ENCODE measurements at places on chromosomes 1 and 21.

DNA sequence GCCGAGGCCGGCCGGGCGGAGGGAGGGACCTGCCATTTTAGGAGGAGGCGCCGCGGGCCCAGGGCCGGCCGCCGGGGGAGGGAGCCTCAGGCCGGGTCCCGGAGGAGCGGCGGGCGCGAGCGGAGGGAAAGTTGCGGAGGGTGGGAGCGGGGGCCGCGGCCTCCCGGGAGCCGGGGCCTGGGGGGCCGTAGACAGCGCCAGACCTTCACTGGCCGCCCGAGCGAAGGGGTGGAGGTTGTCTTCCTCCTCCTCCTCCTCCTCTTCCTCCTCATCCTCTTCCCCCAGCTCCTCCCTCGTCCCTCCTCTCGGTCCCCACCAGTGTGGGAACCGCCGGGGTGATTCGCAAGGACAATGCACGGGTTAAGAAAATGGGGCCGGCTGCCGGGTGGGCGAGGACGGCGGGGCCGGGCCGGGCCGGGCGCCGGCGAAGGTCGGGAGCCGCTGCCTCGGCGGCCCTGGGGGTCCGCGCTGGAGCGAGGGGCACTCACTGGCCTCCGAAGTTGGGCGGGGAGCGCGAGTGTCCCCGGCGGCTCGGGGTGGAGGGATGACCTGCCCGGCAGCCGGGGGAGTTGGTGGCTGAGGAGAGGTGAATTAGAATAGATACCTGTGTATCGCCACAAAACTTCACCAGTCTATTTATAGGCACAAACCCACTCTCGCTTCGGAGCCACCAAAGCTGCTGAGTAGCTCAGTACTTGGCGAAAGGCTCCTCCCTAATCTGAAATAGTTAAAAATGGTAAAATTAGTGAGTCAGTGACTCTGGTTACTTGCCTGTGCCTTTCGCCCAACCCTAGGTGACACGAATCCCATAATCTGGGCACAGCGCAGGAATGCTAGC lies 1.3 kb downstream of the DYRK1A start:
- DNase-seq = peak; percentile 69

DNA sequence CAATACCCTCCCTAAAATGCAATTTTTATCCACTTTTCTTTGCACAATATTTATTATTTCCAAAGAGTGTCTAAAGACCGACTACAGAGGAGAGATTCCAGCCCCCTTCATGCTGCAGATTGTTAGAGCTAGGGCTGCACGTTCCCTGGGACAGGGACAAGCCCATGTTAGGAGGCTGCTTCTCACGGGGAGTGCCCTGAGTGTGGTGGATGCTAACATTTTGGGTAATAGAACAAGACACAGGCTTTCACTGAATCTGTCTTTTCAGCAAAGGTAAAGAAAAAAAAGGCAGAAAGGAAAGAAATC lies 125.4 kb downstream of the RIPK4 start:
- no peak for DNase-seq

DNA sequence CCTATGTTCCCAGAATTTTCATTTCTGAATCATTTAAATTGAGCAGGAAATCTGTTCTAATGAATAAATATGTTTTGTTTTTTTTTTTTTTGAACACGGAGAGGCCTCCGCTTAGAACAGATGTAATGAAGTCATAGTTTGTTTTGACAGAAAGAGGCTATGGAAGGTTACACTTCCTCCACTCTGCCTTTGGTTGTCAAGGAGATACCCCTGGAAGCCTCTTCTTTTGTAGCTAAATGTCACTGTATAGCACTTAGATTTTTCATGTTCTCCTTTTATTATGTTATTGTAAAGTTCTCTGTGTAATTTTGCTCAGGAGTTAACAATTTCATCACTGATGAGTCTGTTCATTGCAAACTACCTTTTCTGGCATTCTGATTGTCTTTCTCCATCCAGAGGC lies 22.7 kb upstream of the GNG12 start:
- DNase-seq = no peak

- DNase-seq = peak; percentile 91
Observed at GRCh38 chr1:43329995-43330751, 7.4 kb upstream of the MPL start.

DNA sequence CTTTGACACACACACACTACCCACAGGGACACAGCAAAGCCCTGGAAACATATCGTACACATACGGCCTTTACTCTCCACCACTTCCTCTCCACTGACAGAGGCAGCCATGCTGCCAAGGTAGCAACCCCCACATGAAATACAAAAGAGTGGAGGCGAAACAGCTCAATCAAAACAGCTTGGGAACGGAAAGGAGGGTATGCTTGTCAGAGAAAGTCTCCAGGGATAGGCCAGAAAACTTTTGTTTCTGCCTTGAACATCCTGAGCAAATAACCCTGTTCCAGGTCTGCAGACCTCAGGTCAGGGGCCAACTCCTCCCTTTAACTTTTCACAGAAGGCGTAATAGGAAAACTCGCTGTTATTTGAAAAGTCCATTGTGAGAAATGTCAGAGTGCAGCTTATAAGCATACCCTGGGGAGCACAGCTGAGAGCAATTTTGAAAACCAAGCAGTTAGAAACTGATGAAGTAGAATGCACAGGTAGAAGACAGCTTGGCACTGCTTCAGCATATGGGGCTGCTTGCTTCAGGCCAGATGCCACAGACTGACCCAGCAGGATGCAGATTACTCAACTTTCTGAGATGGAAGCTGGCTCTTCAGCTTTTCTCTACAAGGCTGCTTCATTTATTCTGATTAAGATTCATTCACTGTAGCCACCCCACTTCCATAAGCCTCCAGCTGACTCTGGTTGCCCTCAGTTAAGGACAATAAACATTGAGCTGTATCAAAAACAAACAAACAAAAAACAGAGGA lies 18.0 kb downstream of the KIAA0319L start:
- DNase-seq = no peak

GRCh38 chr1:17636612-17637011 lies 97.1 kb downstream of the ARHGEF10L start:
- DNase-seq = no peak

DNA sequence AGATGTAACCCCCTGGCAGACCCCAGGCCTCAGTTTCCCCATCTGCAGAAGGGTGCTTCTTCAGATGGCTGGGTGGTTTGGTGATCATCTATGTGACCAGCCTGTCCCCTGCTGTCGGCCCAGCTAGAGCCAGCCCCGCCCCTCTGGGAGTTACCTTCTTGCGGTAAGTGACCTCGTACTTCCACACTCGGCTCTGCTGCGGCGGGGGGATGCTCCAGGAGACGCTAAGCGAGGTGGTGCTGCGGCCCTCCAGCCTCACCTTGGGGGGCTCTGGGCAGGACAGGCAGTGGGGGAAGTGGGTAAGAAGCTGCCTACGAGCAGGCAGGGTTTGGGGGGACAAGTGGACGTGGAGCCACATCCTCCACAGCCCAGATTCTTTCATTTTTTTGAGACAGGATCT lies 20.4 kb downstream of the EPHA2 start:
- no peak for DNase-seq

- DNase-seq = no peak
Observed at GRCh38 chr1:87044424-87044823, 130.0 kb downstream of the HS2ST1 start.

DNA sequence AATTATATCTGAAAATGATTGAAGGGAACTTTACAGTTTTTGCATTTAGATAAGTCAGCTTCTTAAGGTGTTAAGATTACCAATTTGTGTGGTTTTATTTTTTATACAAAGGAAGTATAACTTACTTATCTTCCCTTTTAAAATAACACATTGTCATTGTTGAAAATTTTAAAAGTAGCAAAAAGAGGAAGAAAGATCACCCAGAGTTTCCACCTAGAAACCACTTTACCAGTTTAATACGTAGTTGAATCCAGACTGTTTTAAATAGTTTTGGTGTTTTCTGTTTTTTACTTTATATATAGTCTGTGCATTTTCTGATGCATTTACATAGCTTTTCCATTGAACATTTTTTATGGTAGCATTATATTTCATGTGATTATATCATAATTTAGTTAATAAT lies 6.1 kb downstream of the CCDC18 start:
- no peak for DNase-seq

DNA sequence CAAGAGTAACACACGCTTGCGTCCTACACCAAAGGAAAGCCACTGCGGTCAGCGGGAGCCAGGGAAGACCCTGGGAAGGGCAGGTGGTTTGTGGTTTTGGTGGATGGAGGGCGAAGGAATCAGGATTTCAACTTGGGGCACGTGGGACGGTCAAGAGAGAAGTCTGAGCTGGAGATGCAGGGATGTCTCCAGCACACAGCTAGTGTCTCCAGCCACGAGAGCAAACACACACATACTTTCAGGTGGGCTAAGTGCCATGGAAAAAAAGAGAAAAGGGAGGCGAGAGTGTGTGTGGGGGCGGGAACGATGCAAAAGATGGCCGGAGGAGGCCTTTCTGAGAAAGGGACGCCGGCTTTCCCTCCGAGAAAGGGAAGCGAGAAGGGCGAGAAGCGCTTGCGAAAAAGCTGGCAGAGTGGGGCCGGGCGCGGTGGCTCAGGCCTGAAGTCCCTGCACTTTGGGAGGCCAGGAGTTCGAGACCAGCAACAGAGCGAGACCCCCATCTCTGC lies 1.4 kb upstream of the SRRM1 start:
- DNase-seq = peak; percentile 37

DNA sequence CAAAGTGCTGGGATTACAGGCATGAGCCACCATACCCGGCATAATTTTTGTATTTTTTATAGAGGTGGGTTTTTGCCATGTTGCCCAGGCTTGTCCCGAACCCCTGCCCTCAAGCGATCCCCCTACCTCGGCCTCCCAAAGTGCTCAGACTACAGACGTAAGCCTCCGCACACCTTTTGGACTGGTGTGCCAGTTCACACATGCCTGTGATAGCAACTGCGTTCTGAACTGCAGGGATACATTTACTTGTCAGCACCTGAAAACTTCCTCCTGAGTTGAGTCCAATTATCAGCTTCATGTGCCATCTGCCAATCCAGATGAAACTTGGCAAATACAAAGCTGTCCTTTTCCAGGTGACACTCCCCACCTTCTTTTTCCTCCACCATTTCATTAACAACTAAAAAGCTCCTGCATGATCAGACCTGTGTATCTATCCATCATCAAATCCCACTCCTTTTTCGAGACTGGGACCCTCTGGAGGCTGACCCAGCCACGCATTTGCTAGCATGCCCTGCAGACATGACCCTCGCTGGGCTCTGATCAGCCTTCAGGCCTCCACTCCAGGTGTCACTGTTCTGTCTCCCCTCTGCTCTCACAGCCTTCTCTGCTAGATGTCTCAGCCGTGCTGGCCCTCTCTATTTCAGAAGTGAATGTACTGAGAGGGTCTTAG lies 2.1 kb upstream of the DEGS1 start:
- no peak for DNase-seq

GRCh38 chr21:33206771-33207281 lies 22.9 kb upstream of the IFNAR2 start:
- DNase-seq = no peak

DNA sequence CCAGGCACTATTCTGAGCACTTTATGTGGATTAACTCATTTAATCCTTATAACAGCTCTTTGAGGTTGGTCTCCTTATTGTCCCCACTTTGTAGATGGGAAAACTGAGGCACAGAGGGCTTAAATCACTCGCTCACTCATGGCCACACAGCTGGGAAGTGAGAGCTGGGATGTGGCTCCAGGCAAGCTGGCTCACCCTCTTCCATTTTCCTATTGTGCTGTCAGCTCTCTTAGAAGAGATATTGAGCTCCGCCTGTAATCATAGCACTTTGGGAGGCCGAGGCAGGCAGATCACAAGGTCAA lies 3.8 kb upstream of the COL8A2 start:
- no peak for DNase-seq
